ENCODE measurements at places on chromosomes 3 and 15.
A peak's percentile ranks its signal among the peaks of the same experiment; 100 is the strongest.

- peak overlapping the region; percentile 92 for H3K27ac ChIP-seq
- no peaks in the 10 kb centered on the region for H3K27me3 ChIP-seq
- peaks cover 66% of the 10 kb centered on the region for H3K4me1 ChIP-seq
These were observed 247.2 kb downstream of the OPA1 start for GRCh38 chr3:193840111-193840641.

- DNase-seq, result no peak
- H3K36me3 ChIP-seq, result no peaks in the 10 kb centered on the region
- H3K27me3 ChIP-seq, result no peaks in the 10 kb centered on the region
- H3K27ac ChIP-seq, result no peak overlapping the region
- no peak overlapping the region for H3K4me3 ChIP-seq
- peaks cover 21% of the 10 kb centered on the region for H3K4me1 ChIP-seq
These were observed 17.8 kb downstream of the USP3 start for GRCh38 chr15:63522225-63522578.

DNA sequence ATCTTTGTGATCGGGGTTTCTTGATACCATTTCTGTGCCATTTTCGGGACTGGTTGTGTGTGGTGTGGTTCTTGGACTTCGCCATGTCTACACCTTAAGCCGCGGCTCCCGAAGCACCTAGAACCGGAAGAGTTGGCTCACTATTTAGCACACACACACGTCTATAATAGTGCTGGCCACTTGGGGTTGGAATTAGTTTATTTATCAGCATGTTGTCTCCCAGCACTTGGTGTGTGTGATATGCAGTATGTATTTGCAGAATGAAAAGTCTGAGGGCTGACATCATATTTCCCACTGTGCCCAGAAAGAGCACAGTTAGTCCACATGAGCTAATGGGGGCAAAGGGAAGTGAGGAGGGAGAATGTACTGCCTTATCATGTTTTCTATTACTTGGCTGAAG is 23.6 kb downstream of the MLH1 start:
- DNase-seq, result no peak
- peaks cover 3% of the 10 kb centered on the region for H3K36me3 ChIP-seq
- no peaks in the 10 kb centered on the region for H3K4me1 ChIP-seq
- H3K4me3 ChIP-seq, result no peak overlapping the region

GRCh38 chr3:171323938-171324536 is 136.2 kb downstream of the TNIK start:
- no peaks in the 10 kb centered on the region for H3K36me3 ChIP-seq
- no peak overlapping the region for H3K4me3 ChIP-seq
- DNase-seq, result no peak

DNA sequence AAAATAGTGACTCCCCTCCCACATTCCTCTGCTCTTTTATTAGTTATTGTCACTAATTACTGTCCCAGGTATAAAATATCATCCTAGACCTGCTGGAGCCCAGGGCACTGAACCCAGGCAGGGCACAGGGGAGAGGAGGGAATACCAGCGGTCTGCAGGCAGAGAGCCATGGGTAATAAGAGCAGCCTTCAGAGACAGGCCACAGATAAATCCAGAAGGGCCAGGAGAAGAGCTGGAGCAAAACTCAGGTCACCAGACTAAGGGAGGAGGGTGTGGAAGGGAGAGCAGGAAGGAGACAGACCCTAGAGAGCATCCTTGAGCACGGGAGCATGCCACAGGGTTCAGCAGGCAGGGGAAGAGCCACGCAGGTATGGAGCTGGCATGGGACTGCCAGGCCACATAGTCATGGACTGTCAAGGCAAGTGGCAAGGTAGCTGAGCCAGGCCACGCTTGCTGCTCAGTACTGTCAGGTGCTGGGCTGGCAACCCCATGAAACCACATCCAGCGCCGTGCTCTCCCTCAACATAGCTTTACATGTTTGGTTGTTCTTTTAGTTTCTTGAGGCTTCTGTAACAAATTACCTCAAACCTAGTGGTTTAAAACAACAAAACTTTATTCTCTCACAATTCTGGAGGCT is 15.6 kb upstream of the CAPN3 start:
- no peaks in the 10 kb centered on the region for H3K27me3 ChIP-seq
- H3K27ac ChIP-seq, result no peak overlapping the region
- no peak for DNase-seq
- no peaks in the 10 kb centered on the region for H3K4me1 ChIP-seq
- no peaks in the 10 kb centered on the region for H3K36me3 ChIP-seq
- no peak overlapping the region for H3K4me3 ChIP-seq

DNA sequence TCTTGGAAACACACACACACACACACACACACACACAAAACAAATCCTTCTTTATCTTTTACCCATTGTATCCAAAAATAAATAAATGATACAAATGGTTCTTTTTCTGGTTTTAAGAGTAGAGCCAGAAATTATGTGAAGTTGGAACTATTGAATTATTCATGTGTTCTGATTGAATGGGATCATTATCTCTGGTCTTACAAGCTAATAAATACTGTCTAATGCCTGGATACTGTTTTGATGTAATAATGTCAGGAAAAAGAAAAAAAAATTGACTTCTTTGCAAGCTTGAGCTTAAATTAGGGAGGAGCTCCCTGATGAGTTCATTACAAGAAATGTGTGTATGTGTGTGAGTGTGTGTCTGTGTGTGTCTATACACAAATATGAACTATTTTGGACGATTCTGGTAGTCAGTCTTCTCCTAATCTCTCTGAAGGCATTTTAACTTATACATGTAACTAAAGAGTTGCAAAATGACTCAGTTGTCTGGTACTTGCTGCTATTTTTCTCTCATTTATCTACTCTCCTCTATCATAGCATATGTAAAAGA is 507.2 kb upstream of the AGTR1 start:
- no peaks in the 10 kb centered on the region for H3K36me3 ChIP-seq
- no peak overlapping the region for H3K27ac ChIP-seq
- no peak for DNase-seq
- H3K4me1 ChIP-seq, result no peaks in the 10 kb centered on the region
- no peak overlapping the region for H3K4me3 ChIP-seq
- H3K27me3 ChIP-seq, result no peaks in the 10 kb centered on the region

DNA sequence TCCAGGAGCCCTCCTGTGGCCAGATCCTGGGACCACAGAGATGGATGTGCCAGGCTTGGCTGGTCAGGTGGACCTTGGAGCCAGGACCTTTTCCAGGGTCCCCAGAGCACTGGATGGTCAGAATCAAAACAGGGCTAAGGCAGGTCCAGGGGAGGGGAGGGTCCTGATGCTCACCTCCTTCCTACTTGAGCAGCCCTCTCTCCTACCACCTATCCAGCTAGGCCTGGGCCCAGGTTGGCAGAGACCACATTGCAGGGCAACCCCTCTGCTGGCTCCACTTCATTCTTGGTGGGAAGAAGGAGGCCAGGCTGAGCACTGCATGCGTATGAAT is 28.5 kb upstream of the SFMBT1 start:
- DNase-seq, result no peak
- no peak overlapping the region for H3K4me3 ChIP-seq
- no peak overlapping the region for H3K27ac ChIP-seq
- H3K27me3 ChIP-seq, result no peaks in the 10 kb centered on the region
- H3K36me3 ChIP-seq, result no peaks in the 10 kb centered on the region

- H3K27ac ChIP-seq, result no peak overlapping the region
- no peaks in the 10 kb centered on the region for H3K36me3 ChIP-seq
- peaks cover 17% of the 10 kb centered on the region for H3K4me1 ChIP-seq
- no peak overlapping the region for H3K4me3 ChIP-seq
- no peak for DNase-seq
- no peaks in the 10 kb centered on the region for H3K27me3 ChIP-seq
These were observed 2.3 kb upstream of the DNAH1 start for GRCh38 chr3:52313774-52314188.

GRCh38 chr3:16929311-16929710 is 44.6 kb downstream of the PLCL2 start:
- H3K27ac ChIP-seq, result no peak overlapping the region
- H3K36me3 ChIP-seq, result no peaks in the 10 kb centered on the region
- no peaks in the 10 kb centered on the region for H3K27me3 ChIP-seq
- no peaks in the 10 kb centered on the region for H3K4me1 ChIP-seq
- DNase-seq, result no peak

- H3K4me1 ChIP-seq, result peaks cover 10% of the 10 kb centered on the region
- no peak for DNase-seq
- no peaks in the 10 kb centered on the region for H3K36me3 ChIP-seq
- no peak overlapping the region for H3K4me3 ChIP-seq
- no peaks in the 10 kb centered on the region for H3K27me3 ChIP-seq
- no peak overlapping the region for H3K27ac ChIP-seq
These were observed 9.7 kb downstream of the PRICKLE2 start for GRCh38 chr3:64215559-64215958.

DNA sequence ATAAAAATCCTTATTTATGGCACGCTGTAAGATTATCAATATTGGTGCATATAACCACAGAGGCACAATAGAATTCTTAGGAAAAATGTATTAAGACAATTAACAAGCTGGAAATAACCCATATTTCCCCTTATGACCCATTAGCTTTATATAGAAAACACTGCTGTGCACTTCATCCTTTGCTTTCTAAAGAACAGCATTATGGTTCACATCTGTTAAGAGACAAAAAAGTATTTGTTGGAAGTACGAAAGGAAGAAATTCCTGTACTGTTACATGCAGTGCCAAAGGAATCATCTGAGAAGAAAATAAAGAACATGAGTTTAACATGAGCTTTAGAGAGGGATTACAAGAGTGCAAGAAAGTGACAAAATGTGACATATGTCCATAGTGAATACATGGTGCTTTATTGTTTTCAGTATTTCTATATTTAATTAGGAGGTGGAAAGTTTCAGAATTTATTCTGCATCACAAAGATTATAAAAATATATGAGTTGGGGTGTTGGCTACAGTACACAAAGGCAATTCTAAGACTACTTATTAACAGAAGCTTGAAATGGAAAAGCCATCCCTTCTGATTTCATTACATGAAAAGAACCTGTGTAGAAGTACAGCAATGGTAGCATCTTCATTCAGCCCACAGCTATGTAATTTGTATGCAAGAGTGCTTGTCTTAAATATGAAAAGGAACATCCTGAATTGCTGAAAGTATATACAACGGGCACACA is 6.8 kb downstream of the UBE3A start:
- no peaks in the 10 kb centered on the region for H3K27me3 ChIP-seq
- H3K36me3 ChIP-seq, result no peaks in the 10 kb centered on the region
- no peak overlapping the region for H3K27ac ChIP-seq

DNA sequence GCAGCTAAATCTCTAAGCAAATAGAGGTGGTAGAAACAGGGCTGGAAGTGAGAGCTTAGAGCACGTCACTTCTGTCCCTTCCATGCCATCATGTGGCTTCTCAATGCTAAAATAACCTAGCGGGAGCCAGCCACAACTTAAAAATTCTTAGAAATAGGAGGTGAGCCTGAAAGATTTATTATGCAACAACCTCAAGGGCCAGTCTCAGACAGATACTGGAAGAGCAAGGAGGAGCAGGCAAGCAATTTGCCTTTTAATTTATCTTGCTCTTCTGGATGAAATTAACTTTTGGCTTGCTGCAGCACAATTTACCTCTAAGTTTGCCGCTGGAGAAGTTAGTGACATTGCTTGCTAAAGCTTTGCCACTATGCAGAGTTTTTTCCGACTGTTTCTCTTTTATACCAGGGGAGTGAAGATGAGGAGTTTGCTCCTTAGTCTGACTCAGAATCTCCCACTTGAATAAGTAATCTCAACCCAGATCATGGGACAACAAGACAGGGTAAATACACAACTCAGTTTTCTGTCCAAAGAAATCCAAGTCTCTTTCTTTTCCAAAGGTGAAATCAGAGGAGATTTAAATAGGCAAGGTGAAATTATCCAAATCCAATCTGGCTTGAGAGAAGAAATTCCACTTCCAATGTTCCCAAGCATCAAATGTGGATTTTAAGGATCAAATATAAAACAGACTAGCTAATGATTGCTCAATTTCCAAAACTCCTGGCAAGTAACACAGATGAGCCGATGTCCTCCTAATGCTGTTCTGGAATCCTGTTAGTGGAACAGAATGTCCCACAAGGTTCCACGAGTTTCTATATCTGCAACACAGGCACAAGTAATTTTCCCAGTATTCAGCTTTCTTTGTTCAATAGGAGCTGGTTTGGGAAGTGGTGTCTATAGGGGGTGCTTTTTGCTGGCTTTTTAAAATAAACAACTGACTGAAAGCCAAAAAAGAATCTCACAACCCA is 329.4 kb upstream of the RORA start:
- DNase-seq, result no peak
- no peaks in the 10 kb centered on the region for H3K27me3 ChIP-seq
- no peak overlapping the region for H3K27ac ChIP-seq

- no peak overlapping the region for H3K4me3 ChIP-seq
- H3K27me3 ChIP-seq, result no peaks in the 10 kb centered on the region
- H3K36me3 ChIP-seq, result no peaks in the 10 kb centered on the region
- DNase-seq, result no peak
- H3K27ac ChIP-seq, result peak overlapping the region; percentile 56
These were observed 14.3 kb downstream of the ABCC5 start for GRCh38 chr3:184003187-184003967.

DNA sequence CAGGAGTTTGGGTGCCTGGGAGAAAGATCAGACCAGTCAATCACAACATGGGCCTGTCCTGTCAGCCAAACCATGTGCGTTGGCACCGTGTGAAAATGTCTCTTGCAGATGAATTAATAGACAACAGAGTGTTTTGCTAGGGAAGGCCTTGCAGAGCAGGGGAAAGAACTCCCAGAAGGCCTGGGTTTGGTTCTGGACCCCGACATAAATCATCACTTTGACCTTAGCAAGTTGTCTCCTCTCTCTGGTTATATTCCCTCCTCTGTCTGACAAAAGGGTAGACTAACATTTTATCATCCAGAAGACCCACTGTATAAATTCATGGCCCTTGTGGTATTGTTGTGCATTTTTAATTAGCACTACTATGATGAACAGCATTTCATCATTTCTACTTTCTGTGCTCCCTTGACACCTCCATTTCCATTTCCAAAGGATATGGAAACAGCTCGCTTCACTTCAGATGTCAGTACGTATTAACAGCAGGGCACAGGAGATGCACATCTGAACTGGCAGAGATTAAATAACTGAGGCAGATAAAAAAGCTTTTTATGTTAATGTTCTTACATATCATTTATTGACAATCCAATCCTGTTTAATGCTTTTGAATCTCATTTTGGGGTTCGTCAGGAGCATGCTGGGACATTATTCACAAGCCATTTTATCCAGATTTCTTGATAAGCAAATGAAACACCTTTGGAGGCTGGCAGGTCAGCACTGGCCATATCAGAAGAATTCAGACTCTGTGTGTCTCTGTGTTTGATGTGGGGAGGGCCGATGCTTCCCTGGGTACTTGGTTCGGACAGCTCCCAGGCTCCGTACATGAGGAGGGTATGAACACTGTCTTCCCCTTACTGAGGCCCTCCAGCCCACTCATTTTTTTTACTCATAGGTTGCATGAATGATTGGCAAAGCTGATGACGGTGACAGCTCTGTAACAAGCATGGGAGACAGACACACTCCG is 28.2 kb upstream of the IL12A start:
- DNase-seq, result no peak
- H3K27me3 ChIP-seq, result no peaks in the 10 kb centered on the region
- H3K4me1 ChIP-seq, result peaks cover 7% of the 10 kb centered on the region
- H3K4me3 ChIP-seq, result no peak overlapping the region
- H3K36me3 ChIP-seq, result no peaks in the 10 kb centered on the region
- H3K27ac ChIP-seq, result no peak overlapping the region

- H3K36me3 ChIP-seq, result no peaks in the 10 kb centered on the region
- DNase-seq, result no peak
- H3K4me3 ChIP-seq, result no peak overlapping the region
These were observed 81.0 kb downstream of the TMEM108 start for GRCh38 chr3:133119176-133119575.
